Mammary epithelial cell (primary cell): ENCODE measurements at places on chromosomes 7 and 10. TPM values are rescaled to one million over a fixed set of nuclear protein-coding genes. Genes with fewer than 3 reads are reported as not detected.
A peak's percentile ranks its signal among the peaks of the same experiment; 100 is the strongest.

DNA sequence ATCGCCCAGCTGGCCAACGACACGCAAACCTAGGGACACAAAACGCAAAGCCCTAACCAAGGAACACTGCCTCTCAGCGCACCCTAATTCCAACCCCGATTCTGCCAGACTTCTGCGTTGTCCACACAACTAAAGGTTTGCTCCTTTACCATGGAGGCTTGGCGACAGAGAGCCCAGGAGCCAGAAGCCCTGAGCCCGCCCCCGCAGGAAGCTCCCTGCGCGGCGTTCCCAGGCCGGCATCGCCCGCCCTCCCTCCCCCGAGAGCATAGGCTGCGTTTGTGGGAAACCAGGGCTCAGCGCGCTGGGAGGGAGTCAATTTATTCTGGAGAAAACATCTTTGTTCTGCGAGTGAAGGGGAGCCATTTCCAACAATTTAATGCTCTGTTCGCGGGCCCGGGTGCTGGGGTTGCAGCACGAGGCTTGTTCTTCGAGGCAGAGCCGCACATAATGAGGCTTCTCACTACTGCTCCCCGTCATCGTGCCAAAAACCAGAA, 103.9 kb downstream of the GRID1 start:
- DNase-seq: no peak

- DNase-seq: no peak
These were observed 40.0 kb upstream of the AGBL3 start for GRCh38 chr7:134946260-134946659.

- DNase-seq: no peak
These were observed 4.6 kb downstream of the SLC13A4 start for GRCh38 chr7:135723411-135723810.

The NUPR2 gene
- not detected for polyA plus RNA-seq

GRCh38 chr10:102814453-102814871, 22.8 kb downstream of the CYP17A1 start:
- DNase-seq: no peak

The SLC39A12 gene
- polyA plus RNA-seq: not detected

DNA sequence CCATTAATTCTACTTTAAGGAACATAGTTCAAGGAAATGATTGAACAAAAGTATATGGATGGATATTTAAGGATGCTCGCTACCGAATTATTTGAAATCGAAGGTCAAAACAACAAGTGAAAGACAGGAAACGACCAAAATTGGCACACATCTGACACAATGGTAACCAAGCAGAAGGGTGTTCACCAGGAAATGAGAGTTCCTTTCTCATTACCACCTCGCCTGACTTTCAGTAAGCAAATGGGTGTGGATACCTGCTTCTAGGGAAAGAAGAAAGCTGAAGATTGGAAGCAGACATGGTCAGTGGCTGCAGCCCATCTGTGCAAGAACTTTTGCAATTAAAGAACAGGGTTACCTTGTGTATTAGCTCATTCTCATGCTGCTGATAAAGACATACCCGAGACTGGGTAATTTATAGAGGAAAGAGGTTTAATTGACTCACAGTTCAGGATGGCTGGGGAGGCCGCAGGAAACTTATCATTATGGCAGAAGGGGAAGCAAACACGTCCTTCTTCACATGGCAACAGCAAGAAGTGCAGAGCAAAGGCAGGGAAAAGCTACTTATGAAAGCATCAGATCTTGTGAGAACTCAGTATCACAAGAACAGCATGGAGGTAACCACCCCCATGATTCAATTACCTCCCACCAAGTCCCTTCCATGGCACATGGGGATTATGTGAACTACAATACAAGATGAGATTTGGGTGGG, 6.2 kb upstream of the TMEM273 start:
- DNase-seq: no peak

The JAKMIP3 gene
- 0.06 TPM for polyA plus RNA-seq

The ATP5MK gene
- polyA plus RNA-seq: 252 TPM

DNA sequence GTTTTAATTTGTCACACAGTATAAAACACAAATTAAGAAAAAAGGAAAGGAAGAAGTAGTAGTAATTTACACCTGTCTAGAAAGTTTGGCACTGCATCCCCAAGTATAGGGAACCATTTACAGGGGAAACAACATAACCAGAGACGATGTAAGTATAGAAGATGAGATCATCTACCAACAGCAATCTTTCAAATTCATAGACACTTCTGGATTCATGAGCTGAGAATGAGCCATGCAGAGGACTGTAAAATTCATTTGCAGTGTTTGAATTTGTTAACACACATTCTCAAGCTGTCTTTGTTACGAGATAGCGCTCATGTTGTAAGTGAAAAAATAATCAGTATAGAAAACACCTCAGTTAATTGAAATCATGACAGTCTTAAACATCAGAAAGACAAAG, 337.0 kb upstream of the MEOX2 start:
- DNase-seq: no peak

DNA sequence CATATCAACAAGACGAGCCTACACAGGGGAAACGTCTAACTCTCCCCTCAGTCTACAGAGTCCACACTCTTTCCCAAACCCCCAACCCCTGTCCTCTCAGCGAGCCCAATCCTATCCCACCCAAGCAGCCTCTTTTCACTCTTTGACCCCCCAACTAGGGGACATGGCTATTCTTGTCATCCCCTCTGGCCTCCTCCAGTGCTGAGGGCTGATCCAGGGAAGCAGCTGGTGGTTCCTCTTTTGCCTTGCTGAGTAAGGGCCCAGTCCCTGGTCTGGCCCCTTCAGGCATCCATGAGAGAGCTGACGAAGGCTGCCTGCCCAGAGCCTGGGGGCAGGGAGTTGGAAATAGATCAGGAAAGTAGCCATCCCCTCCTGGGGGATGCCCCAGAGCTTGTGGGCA, 6.4 kb downstream of the NOBOX start:
- DNase-seq: no peak

The ASAH2 gene
- 0.45 TPM for polyA plus RNA-seq

DNA sequence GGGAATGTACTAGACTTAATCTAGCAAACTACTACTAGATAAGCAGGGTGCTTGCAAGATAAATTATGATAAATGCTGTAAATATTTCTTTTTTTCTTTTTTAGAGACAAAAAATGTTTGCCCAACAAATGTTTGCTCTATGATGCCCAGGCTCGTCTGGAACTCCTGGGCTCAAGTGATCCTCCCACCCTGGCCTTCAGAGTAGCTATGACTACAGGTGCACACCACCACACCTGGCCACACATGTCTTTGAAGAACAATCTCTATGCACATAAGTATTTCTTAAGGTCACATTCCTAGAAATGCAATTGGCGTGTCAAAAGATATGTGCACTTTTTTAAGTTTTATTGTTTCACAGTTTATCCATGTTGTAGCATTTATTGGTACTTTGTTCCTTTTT, 179.6 kb upstream of the FRMD4A start:
- no peak for DNase-seq

The ZP3 gene
- 3.1 TPM for polyA plus RNA-seq

The CAPZA2 gene
- 50.5 TPM for polyA plus RNA-seq

The SAP25 gene
- 0.18 TPM for polyA plus RNA-seq

The NPTX2 gene
- polyA plus RNA-seq: 0.01 TPM

- DNase-seq: no peak
These were observed 175.7 kb upstream of the MEOX2 start for GRCh38 chr7:15862016-15862780.

DNA sequence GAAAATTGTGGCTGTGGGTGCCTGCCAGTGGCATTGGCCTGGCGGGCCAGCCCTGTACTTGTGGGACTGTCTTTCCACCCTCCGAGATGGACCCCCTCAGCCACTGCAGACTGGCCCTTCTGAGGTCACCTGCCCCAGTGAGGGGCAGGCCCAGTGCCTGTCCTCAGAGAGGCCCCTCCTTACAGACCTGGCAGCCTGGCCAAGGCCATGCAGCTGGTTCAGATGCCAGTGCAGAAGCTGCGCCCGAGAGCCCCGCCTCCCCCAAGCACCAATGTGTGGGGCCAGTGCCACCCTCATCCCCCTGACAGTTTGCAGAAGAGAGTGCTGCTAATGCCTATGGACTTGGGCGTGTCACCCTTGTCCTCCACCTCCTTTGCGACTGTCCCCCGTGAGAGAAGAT, 10.0 kb downstream of the ZNF316 start:
- DNase-seq: no peak

The RET gene
- 0.80 TPM for polyA plus RNA-seq

GRCh38 chr7:27424749-27425148, 182.1 kb downstream of the EVX1 start:
- DNase-seq: no peak

DNA sequence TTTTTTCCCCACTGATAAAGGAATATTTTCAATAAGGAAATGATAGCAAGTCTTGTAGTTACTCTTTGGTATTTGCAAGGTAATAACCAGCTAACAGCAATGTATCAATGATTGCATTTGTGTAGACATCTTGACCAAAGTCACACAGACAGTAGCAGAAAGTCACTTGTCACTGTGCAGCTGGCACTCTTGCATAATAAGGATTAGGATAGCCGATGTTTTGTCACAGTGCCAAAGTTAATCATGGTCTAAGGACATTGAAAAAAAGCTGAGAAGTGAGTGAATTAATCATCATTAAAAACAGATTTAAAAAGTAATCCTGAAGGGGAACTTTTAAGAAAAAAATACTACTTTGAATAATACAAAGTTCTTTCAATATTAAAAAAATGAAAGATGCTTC, 834.3 kb upstream of the C7orf33 start:
- no peak for DNase-seq

DNA sequence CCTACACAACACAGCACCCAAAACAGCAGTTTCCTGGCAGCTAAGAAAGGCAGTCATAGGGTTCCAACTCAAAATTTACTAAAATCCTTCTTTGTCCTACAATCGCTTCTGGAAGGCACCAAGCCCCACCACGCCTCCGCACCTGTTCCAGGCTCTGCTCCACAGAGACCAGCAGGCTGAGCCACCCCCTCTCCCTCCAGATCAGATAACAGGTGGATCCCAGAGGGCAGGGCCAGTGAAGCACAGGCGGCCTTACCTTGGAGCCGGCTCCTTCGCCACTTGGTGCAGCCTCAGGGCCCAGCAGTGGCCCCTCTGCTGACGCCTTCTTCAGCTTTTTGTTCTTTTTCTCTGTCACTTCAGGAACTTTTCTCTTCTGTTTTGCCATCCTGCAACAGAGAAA, 33.0 kb downstream of the ZFAND2A start:
- no peak for DNase-seq

DNA sequence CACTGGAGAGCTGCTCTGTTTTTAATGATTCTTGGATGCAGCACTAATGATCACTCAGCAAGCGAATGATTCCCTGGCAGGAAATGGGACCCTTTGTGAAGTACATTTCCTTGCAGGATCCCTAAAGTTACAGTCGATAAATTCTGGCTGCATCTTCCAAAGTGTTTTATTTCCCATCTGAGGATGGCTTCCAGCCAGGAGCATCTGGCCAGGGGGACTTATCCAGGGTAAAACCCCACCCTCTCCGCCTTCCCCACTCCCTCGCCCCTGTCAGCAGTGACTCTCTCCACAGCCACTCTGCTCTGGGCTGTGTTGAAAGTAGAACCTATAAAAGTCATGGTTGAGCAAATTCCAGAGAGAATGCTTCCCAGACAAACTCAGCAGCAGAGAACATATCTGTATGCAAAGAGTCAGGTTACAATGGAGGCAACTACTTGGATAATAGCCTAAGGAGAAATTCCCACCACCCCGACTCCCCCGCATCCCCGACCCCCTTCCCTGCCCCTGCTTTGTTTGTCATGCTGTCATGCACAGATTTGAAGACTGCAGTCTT, 111.0 kb upstream of the ANLN start:
- no peak for DNase-seq

The ARHGEF5 gene
- 39.4 TPM for polyA plus RNA-seq

DNA sequence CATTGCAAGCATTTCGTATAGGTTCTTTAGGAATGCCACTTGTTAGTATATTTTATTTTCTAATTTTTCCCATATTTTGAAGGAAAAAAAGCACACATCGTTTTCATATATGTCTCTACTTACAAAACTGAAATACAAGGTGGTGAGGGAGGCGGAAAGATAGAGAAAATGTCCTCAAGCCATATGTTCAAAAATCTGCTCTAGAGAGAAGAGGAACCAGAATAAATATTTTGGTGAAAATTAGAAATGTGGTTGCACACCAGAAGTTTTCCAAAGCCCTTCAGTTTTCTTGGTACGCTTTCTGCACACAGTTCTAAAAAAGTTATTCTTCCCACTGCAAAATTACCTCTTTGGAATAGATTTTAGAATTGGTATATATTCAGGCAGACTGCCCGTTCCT, 107.4 kb upstream of the RHOBTB1 start:
- no peak for DNase-seq

DNA sequence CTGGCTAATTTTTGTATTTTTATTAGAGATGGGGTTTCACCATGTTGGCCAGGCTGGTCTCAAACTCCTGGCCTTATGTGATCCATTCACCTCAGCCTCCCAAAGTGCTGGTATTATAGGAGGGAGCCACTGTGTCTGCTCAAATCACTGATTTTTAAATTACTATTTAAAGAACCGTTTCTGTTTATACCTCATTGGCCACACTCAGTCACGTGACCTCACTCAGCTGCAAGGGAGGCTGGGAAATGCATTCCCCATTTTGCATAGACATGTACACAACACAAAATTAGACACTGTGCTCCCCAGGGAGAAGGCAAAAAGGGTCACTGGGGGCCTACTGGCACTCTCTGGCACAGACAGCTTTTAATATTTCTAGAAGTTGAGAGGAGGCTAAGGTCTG, 13.6 kb upstream of the CALU start:
- DNase-seq: no peak

The ADIRF gene
- 517 TPM for polyA plus RNA-seq

The UTF1 gene
- polyA plus RNA-seq: not detected

DNA sequence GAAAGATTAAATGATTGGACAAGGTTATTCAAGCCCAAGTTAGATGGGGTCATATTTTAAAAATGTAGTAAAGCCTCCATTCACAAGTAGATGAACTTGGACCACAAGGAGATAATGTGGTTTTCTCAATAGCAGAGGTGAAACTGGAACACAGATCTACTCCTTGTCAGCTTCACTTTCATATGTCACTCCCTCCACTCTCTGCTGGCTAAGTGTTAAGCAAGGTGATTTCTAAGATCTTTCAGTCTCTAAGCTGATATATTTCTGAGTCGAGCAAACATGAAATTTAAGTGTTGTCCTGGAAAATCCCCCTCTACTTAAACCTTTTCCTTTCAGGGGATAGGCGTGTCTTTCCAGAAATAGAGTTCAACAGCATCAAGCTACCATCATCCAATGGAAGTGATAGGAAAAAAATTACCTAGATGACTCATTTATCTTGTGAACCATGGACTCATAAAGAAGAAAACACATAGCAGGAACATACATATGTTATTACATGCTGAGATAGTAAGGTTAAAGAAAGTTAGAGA, 275.0 kb downstream of the PTEN start:
- peak; percentile 55 for DNase-seq

DNA sequence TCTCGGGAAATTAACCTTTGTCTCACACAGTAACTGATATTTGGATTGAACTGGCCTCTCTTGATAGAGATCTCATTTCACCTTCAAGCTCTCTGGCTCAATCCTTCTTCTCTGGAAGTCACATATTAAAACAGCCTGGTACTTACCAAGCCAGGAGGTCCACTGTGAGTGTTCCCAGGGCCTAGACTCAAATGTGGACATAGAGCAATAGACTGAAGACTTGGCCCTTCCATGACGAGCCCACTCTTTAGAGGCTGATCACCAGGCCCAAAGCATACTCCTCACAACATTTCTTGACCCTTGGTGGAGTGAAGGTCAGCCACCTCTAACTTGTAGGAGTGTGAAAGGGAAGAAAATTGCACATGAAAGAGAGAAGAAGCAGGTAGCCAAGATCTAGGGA, 38.5 kb downstream of the COL1A2 start:
- no peak for DNase-seq
